ENCODE measurements at places on chromosomes 5 and 9. TPM values are rescaled to one million over a fixed set of nuclear protein-coding genes. Genes with fewer than 3 reads are reported as not detected.

DNA sequence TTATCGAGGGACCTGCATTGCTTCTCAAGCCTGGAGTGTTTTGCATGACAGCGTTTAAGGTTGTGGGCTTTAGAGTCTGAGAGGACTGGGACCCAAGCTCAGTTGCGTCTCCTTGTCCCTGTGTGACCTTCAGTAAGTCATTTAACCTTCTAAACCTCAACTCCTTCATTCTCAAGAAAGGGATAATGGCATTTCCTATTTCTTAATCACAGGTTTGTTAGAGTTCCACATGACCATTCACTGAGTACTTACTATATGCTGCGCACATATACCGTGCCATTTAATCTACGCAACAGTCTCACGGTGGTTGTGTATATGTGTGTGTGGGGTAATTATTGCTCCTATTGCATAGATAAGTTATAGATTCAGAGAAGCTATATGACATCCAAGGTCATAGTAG, 76.3 kb downstream of the MACROH2A1 start:
- no peak for DNase-seq

DNA sequence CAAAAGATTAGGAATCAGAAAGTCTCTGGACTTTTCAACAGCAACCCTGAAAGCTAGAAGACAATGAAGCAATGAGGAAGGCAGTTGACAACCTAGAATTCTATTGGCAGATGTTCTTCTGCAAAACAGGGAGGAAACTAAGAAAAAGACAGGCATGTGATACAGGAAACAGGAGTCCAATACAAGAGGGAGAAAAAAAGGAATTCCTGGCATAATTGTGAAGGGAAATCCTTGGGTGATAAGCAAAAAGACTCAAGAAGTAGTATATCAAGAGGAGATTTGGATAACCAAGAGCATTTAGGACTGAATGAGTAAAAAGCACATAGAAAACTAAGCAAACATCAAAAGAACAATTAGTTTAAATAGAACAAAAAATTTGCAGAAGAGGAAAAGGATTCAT, 58.6 kb downstream of the LPAR1 start:
- no peak for DNase-seq

GRCh38 chr9:96256800-96257199, 45.2 kb downstream of the HSD17B3 start:
- DNase-seq, result peak; percentile 23

- DNase-seq, result no peak
Measured at GRCh38 chr5:127978738-127979300, 104.7 kb upstream of the SLC12A2 start.

GPR21 gene
- total RNA-seq, result 1.1 TPM

GRCh38 chr9:70135176-70135575, 91.5 kb downstream of the MAMDC2 start:
- DNase-seq, result no peak

LCN9 gene
- not detected for total RNA-seq

All from glomerular endothelial cell (primary cell).